Spleen (tissue), 13 donors: ENCODE measurements at places on chromosomes 12 and 14.

DNA sequence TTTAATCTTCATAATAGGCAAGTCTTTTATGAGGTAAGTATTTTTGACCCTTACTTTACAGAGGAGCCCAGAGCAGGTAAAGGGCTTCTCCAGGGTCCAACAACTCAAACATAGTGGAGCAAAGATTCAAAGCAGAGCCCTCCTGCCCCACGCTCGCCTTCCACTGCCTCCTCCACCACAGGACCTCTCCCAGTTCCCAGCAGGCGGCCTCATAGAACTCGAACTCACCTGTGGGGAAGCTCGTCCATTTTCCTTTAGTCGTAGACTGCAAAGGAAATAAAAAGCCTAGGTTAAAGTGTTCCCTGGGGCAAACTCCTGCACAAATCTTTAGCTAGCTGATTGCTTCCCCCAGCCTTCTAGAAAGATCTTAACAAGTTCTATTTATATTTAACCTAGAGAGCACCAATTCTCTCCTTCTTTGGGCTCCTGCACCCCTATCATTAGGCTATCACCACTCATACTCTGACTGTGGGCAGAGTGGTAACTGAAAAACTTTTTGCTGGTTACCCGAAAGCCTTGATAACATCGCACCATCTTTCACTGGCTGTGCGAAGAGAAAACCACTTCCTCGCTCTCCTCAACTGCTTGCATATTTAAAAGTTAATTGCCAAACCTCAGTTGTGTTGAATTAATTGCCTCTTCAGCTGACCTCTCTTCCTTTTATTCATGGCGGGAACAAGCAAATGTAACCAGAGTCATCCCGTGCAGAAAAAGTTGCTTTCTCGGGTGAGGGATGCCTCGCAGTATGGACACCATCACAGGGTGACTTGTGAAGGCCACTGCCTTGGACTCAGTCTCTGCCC lies 299.6 kb downstream of the DPF3 start:
- no peak for DNase-seq

GRCh38 chr12:59383079-59383822 lies 212.6 kb upstream of the SLC16A7 start:
- DNase-seq, result no peak

DNA sequence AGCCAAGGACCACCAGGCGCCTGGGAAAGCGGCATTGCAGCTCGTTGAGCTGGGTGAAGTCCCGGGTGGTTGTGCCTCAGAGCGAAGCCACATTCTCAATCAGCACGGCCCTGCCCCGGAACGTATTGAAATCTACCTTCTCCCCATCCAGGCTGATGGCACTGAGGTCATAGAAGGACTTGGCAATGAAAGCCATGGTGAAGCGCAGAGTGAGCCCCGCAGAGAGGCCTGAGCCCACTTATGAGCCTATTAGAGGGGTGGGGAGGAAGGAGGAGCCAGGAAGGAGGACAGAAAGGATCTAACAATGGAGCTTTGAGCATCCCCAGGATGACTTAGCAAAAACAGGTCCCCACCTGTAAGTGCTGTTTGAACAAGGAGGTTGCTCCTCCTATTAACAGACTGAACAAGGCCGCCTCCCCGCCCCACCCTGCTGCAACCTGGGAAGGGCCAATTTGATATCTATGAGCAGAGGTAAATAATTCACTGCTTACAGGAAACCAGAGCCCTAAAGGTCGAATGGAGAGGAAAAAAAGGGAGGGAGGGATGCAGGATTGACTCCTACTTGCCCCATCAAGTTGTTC lies at the start of gene GPX2:
Gene GPX2, minus strand, starts transcription at position 215 of the 581 bp plus-strand sequence. Its CDS starts 19 bp downstream, at position 196.
- DNase-seq, result peak; percentile 59

- no peak for DNase-seq
Measured at GRCh38 chr14:23523229-23524016, 28.1 kb downstream of the ZFHX2 start.

DNA sequence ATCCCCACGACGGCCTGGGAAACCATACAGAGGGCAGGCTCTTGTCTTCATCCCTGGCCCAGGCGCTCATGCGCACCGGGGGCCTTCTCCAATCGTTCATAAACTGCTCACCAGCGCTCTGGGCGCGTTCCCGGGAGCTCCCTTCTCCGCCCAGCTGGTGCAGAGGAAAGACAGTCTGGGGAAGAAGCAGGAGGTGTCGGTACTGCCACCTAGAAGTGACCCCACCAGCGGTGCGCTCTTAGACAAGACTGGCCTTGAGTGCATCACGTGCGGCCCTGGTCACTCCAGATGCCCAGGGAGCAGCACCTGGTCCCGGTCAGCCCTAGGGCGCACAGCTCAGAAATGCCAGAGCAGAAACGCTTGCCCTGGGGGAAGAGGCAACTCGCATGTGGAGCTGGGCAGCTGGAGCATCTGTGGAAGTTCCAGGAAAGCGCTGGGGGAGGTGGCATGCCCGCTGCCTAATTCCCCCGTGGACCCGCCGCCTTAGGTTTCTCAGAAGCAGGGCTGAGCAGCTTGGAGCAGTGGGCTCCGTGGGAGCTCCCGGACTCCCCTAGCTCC lies 2.5 kb downstream of the GSC start:
- peak; percentile 54 for DNase-seq

GRCh38 chr14:40113671-40114070 lies 681.4 kb upstream of the FBXO33 start:
- DNase-seq, result no peak

DNA sequence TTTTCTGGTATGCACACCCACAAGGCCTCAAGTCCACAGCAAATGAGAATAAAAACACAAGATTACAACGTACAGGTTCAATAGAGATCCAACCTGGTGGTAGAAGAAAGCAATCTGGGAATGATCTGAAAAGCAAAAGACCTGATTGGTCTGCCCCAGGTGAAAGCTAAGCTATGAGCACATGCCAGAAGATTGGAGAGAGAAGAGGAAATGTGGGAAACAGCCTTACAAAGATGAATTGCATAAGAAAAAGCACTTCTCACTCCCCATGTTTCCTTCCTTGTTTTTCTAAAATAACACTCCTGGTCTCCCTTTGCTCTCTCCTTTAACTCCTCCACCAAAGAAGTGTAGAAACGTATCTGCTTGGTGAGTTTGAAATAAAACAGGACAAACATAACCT lies 77.3 kb upstream of the ANO6 start:
- no peak for DNase-seq

DNA sequence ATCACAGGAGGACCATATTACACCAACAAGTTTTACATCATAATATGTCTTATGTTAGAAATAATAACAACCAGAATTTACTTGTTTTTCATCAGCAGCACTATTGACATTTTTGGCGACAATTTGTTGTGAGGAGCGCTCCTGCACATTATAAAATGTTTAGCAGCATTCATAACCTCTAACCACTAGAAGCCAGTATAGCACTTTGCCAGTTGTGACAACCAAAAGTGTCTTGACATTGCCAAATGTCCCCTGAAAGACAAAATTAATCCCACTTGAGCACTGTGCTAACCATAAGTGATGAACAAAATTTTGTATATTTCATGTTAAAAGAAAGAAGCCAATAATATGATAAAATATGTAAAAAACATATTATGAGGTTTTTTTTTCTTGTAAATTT lies 356.9 kb upstream of the LMO3 start:
- DNase-seq, result no peak

GRCh38 chr14:72739446-72740405 lies 154.2 kb downstream of the DPF3 start:
- DNase-seq, result no peak

DNA sequence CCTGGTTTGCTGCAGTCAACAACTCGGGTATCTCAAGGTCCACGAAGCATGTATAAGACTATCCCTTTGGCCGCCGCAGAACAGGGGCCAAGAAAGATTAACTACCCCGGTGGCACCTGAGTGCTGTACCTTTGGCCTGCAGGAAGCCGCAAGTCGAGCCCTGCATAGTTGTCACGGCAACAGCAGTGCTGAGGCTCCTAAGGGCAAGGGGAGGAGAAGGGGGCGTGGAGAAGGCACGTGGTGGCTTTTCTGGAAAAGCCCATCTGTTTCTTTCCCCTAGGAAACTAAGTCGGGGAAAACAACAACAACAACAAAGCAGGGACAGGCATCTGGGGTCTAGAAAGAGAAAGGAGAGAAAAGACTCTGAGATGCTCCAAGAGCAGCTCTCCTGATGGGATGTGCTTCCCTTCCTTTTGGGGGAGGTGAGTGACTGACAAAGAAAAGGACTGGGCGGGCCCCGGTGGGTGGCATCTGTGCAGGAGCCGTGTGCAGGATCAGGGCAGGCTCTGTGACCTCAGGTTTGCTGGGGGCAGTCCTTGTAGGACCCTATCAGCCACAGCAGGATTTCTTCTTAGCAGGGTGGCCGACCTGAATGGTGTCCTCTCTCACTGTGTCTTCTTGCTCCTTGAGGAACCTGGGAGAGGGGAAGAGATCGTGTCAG lies 123.9 kb downstream of the PRMT8 start:
- DNase-seq, result peak; percentile 48

- DNase-seq, result peak; percentile 3
Measured at GRCh38 chr12:57441846-57442427, 7.4 kb downstream of the INHBC start.

DNA sequence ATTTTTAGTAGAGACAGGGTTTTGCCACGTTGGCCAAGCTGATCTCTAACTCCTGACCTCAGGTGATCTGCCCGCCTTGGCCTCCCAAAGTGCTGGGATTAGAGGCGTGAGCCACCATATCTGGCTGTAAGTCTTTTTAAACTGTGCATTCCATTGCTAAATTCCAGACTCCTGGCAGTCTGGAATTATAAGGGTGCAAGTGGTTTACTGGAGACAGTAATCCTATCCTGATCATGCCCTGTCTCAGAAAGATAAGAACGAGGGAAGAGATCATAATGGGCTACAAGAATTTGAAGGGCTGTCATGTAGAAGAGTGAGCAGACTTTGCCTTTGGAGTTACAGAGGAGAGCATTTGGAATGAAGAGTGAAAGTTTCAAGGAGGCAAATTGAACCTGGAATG lies 6.8 kb upstream of the SLC4A8 start:
- no peak for DNase-seq

DNA sequence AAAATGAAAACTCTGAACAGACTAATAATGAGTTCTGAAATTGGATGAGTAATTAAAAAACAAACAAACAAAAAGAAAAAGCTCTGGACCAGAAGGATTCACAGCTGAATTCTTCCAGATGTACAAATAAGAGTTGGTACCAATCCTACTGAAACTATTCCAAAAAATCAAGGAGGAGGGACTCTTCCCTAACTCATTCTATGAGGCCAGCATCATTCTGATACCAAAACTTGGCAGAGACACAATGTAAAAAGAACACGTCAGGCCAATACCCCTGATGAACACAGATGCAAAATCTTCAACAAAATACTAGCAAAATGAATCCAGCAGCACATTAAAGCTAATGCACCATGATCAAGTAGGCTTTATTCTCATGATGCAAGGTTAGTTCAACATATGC lies 183.9 kb upstream of the CNOT2 start:
- DNase-seq, result no peak

- no peak for DNase-seq
Measured at GRCh38 chr14:54837508-54838149, 65.0 kb downstream of the GCH1 start.

DNA sequence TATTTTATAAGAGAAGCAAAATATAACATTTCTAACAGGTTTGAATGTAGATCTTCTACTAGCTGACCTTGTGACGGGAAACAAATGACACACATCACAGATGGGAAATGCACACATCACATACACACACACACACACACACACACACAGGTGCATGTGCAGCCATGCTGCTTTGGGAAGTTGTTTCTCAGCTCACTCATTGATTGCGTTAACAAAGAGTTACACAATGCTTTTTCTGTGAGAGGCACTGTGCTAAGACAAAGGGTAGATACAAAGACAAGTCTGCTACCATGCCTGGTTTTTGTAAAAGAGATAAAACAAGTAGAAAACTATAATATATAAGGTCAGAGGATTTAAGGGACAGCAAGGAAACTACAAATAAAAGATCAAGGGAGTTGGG lies 1.3 kb upstream of the NR1H4 start:
- no peak for DNase-seq

- no peak for DNase-seq
Measured at GRCh38 chr14:51552275-51552674, 99.4 kb upstream of the FRMD6 start.

DNA sequence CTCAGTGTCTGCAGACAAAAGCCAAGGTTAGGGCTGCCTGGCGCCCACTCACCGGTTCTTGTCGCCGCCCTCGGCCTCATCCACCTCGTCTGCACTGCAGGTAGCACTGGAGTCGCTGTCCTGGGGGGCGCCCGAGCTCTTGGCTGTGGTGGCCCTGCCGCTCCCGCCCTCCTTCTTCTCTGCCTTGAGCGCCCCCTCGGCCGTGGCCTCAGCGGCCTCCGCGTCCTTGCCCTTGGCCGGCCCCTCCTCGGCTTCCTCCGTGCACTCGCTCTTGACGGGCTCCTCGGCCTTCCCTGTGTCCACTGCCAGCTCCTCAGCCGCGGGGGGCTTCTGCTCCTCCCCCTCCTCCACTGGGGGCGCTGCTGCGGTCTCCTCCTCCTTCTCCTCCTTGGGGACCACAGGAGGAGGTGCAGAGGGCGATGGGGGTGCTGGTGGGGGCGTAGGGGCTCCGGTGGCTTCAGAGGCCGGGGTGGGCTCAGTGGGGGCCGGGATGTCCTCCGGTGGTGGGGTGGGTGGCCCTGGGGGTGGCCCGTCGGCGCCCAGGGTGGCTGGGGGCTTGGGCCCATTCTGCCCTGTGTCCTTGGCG lies 77.2 kb downstream of the RFLNA start:
- DNase-seq, result no peak

DNA sequence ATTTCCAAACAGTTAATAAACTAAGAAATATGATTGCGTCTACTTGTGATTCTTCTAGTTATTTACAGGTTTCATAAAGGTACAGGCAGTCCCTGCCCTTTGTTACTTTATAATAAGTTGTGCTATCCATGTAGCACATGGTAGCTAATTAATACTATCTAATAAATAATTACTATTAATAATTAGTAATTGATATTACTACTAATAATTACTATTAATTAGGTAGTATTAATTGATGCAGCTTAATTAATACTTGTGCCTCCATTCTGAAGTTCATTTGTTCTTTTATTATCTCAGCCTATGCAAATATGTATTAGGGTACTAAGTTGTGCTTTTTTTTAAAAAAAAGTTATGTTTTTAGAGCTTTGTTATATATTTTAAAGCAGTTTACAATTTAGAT lies 92.3 kb upstream of the TRHDE start:
- no peak for DNase-seq

GRCh38 chr14:89720741-89721729 lies 233.5 kb downstream of the EFCAB11 start:
- peak; percentile 90 for DNase-seq

DNA sequence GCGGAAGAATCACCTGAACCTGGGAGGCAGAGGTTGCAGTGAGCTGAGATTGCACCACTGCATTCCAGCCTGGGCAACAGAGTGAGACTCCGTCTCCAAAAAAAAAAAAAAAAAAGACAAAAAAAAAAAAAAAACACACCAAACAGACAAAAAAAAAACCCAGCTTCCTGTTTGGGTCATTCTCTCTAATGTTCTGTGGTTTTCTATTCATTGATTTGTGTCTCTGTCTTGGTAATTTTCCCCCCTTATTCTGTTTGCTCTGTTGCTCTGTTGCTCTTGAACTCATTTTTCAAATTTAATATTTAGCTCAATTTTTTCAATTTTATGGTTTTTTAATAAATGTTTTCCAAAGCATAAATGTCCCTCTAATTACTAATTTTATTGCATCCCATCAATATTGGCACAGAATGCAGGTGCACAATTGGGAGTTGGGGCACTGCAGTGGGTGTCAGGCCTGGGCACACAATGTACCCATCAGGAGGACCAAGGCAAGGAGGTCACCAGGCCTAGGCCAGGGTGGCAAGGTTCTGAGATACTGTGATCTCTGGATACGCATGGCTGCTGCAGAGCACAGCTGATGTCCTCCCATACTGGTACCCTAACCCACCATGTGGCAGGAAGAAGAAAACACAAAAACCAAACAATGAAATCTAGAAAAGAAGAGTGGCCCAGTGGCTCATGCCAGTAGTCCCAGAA lies 8.0 kb upstream of the GNPTAB start:
- DNase-seq, result peak; percentile 78

GRCh38 chr12:15544589-15544988 lies 222.3 kb downstream of the PTPRO start:
- no peak for DNase-seq
